ENCODE measurements at places on chromosomes 2 and 18.

DNA sequence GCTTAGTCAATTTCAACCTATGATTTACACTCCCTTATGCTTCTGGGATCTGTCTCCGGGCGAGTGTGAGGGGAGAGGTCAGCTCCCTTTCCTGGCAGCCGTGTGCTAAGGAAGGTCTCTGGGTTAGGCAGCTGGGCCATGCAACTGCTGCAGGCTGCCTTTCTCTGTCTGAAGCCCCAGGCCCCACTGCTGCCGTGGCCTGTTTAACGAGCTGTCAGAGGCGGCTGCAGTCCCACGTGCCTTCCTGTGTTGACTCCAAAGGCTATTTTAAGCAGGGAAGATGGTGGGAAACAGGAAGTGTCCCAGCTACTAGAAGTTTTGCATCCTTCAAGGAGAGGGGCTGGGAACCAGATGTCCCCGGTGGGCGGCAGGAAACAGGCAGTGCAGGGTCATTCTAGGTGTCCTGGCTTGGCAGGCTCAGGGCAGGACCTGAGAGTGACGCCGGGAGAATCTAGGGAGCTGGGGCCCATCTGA lies 186.4 kb downstream of the TNS1 start:
- DNase-seq, result no peak

DNA sequence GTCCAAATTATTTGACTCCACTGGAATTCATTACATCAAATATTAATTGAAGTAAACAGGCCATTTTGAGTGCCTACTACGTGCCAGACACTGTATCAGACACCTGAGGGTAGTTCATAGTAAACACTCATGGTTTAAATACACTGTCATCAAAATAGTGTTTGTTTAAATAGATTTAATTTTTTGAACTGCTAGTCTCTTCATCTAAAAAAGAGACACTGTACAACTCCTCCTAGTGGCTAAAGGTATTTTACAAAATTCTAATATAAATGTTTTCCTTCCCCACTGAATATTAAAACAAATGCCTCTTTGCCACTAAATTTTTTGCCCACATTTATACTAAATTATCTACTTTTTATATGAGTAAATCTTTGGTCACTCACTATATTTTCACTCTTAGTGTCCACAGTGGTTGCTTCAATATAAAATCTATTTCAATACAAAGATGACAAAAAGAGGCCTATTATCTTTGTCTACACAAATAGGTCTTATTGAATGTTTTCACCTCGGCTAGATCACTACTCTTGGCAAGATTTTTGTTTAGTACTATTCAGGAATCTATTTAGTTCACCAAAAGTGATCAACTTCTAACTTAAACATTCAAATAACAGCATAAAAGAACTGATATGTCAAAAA lies 122.1 kb downstream of the TMEM247 start:
- no peak for DNase-seq

DNA sequence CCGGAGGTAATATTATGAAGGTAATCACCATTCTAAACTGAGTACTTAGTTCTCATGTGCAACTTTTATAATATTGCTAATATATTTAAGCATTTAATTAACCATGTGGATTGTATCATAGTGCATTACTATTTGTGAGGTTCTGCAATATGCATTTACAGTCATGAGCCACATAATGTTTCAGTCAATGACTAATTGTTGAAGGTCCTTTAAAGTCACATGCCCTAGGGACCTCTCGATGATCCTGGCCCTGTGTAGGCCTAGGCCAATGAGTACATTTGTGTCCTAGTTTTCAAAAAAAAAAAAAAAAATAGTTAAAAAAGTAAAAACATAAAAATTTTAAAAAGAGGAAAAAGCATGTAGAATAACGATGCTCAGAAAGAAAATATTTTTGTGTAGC lies 298.0 kb downstream of the DSEL start:
- DNase-seq, result no peak

DNA sequence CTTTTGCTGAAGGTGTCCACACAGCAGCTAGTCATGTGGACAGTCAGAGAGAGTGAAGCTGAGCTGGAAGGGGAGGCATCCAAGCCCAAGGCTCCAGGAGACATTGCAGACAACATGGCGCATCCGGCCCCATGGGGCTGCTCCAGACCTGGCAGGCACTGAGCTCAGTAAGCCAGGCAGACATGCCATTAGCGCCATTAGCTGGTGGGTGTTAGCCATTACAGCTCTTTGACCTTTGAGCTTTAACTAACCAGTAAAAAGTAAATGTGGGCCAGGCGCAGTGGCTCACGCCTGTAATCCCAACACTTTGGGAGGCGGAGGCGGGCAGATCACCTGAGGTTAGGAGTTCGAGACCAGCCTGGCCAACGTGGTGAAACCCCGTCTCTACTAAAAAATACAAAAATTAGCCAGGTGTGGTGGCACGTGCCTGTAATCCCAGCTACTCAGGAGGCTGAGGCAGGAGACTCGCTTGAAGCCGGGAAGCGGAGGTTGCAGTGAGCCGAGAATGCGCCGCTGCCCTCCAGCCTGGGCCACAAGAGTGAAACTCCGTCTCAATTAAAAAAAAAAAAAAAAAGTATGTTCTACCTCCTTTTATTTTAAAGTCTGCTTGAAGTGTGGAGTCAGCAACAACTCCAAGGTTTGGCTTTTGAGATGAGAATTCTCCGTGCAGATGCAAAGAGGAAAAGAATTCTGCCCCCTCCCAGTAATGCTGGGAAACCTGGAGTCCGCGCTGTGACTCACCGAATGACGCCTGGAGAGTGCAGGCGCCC lies 69.4 kb downstream of the TWSG1 start:
- DNase-seq, result no peak

DNA sequence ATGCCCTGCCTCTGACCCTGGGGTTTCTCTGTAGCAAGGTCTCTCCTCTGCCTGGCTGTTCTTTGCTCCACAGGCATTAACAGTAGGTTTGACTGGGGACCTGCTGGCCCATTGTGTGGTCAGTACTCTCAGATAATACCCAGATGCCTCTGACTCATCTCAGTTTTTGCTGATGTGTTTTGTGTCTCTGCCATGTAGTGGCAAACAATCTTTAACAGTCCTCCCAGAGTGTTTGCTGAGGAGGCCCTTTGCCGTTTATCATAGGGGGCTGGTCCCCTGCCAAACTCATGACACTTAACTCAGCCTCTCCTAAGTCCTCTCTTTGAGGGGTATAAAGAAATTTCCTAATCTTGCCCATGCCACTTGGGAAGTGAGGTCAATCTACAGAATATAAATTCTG lies 793.7 kb upstream of the FANCL start:
- DNase-seq, result no peak

GRCh38 chr2:224416656-224417360 lies 14.9 kb upstream of the FAM124B start:
- no peak for DNase-seq

GRCh38 chr2:218128781-218129457 lies 3.1 kb downstream of the CXCR2 start:
- no peak for DNase-seq

DNA sequence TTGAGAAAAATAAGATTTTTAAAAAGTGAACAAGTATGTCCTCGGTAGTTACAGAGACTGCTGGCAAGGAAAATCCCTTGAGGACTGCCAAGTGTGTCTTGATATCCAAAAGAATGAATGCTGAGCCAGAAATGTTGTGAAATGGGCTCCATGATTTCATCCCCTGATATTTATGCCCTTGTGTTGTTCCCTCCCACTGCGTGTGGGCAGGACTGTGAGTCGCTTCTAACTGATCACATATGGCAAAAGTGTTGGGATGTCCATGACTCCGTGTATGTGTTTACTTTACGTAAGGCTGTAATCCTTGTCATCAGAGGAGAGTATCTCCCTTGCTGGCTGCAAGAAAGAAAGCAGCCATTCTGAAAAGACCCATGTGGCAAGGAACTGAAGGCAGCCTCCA lies 285.1 kb downstream of the SS18 start:
- no peak for DNase-seq

GRCh38 chr2:36369163-36369562 lies 13.6 kb downstream of the CRIM1 start:
- DNase-seq, result no peak

DNA sequence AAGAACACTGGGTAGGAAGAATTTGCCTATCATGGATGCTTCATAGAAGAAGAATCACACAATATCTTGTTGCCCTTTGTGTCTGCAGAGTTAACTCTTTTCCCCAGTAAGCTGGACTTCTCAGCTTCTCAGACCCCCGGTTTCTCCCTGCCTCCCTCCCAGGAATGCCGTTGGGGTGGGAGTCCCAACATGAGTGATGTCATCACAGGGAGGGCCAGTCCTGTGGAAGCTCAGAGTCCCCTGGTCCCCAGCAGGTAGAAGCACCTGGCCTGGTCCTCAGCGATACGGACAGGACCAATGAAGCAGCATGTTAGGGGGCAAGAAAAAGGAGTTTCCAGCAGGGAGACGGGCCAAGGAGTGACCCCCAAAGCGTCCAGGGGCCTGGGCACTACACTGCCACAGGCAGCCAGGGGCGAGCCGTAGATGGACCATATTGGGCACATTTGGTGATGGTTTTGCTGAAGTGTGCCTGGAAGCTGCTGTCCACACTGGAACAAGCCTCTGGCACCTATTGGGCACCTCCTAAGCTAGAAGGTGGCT lies 235.9 kb upstream of the SMAD2 start:
- DNase-seq, result no peak

DNA sequence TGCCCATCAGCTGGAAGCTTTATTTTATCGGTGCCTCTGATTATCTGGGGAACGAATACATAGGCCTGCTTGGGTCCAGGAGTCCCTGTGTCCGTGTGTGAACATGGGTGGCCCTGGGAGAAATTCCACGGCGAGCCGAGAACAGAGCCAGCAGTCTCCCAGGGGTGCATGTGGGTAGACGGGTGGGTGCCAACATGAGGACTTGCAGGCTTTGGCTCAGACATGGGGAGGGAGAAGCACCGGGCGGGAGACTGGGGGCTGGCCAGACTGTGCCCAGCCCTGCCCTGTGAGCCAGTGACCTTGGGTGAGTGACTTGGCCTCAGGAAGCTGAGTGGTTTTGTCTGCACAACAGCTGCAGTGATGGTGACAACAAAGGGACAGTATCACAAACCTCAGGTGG lies 44.2 kb upstream of the SALL3 start:
- no peak for DNase-seq

- DNase-seq, result no peak
Observed at GRCh38 chr2:127174136-127174535, 46.0 kb downstream of the CYP27C1 start.

DNA sequence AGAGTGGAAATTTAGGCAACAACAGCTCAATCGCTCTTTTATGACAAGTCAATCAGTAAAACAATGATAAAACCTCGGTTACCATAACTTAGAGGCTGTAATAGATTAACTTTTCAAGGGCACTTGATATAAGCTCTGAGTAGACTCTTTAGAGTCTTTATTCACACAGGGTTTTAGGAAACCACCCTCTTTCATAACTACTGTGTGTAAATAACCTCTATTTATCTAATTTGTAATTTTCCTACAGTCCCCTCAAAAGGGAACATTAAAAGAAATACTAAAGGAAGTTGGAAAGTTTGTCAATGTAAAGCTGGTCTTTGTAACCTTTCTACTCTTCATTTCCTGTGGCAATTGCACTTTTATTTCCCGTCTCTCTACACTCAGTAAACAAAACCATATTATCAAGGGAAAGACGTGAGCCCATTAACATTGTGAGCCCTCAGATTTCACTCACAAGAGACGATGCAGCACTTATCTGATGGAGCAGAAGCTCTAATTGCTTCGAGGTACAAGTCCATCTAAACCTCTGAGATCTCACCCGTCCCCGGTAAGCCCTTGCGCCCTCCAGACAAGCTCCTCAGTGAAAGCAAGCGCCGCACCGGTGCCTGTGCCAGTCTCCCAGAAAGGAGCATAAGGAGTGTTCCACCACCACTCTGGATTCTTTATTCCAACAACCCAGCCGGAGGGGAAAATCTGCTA lies 1.1 kb upstream of the HOXD1 start:
- no peak for DNase-seq

- no peak for DNase-seq
Observed at GRCh38 chr2:44271296-44271695, 4.0 kb upstream of the SLC3A1 start.

GRCh38 chr2:163252199-163252598 lies 413.6 kb upstream of the KCNH7 start:
- no peak for DNase-seq

GRCh38 chr18:61955644-61956043 lies 62.8 kb upstream of the RNF152 start:
- no peak for DNase-seq

DNA sequence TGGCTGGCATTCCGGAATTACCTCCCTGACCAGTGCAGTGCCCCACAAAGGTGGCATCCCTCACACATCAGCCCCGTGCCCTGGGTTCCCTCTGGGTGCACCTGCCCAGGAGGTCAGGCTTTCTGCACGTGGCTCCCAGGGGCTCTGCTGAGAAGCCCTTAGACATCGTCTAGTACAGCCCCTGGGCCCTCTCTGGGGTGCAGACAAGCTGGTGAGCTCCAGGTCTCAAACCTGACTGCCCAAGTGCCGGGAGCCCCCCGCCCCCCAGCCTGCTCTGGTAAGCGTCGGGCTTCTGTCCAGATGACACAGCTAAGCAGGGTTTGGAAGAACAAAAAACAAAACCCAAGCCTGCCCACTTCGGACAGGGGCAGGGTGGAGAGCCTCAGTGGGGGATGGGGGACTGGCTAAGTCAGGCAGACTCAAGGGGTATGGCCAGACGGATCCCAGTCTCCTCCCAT lies 20.2 kb downstream of the TWIST2 start:
- DNase-seq, result no peak

DNA sequence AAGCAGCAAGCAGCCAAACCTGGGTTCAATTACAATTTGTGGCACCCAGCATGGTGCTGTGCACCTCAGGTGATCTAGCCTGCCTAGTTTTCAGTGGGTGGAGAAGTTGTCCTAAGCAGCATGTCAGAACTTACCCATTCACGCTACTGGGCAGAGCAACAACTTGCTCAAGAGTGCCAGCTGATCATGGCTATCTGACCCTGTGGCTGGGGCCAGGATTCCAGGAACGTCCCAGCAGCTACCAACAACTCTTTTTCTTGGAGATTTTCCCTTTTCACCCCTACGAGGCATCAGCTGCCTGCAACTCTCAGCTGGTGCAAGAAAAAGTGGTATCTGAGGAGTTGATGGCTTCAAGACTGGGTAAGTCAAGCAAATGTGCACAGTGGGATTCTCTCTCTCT lies 83.5 kb downstream of the SH3YL1 start:
- no peak for DNase-seq

- no peak for DNase-seq
Observed at GRCh38 chr2:48339451-48339850, 190.5 kb upstream of the STON1 start.

DNA sequence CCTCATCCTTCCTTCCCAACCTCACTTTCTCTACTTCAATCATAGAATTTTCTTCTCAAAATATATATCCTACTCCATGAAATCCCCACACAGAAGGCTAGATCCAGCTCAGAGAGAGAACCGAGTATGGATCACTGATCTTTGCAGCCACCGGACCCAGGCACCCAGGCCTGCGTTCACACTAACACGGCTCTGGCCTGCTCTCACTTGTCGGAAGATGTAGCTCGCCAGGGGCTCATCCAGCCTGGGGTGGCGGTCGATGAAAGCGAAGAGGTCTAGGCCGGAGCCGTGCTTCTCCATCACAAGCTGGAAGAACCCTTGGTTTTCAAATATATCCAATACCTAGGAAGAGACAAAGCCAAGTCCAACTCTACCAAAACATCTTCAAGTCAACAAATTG lies 12.7 kb upstream of the MTERF4 start:
- DNase-seq, result no peak

- DNase-seq, result no peak
Observed at GRCh38 chr2:2879781-2880180, 497.8 kb downstream of the EIPR1 start.

Measured in stimulated activated CD8-positive, alpha-beta memory T cell treated with anti-CD3 and anti-CD28 coated beads, Interleukin-4, amount 100 ng/mL, for 48 hours (primary cell).